ENCODE measurements at places on chromosomes 16 and 17. TPM values are rescaled to one million over a fixed set of nuclear protein-coding genes. Genes with fewer than 3 reads are reported as not detected.

MMP15 gene
- 6.0 TPM for total RNA-seq

DRC3 gene
- total RNA-seq, result 0.81 TPM

KRTAP3-1 gene
- not detected for total RNA-seq

ANKFY1 gene
- 18.8 TPM for total RNA-seq

GPRC5B gene
- total RNA-seq, result 38.5 TPM

TPSAB1 gene
- total RNA-seq, result 8.9 TPM

ATP1B2 gene
- 1.7 TPM for total RNA-seq

AOC3 gene
- 5.8 TPM for total RNA-seq

HOXB7 gene
- 1.2 TPM for total RNA-seq

PRAC1 gene
- total RNA-seq, result not detected

DNA sequence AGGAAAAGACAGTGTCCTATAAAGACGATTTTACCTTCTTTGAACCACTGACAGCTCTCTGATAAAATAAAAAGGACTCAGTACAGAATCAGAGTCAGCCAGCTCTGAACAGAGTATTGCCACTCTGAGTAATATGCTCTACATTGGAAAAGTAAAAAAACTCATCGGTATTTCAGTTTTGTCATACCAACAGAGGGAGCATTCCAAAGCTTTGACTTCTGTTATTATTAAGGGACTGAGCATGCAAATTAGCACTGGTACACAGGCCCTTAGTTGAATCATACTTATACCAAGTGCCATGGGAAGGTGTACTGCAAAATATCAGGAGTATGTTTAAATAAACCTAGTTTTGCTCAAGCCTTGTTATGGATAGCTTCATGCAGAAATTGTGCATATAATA lies 509.0 kb upstream of the KIF2B start:
- no peak for DNase-seq

DNA sequence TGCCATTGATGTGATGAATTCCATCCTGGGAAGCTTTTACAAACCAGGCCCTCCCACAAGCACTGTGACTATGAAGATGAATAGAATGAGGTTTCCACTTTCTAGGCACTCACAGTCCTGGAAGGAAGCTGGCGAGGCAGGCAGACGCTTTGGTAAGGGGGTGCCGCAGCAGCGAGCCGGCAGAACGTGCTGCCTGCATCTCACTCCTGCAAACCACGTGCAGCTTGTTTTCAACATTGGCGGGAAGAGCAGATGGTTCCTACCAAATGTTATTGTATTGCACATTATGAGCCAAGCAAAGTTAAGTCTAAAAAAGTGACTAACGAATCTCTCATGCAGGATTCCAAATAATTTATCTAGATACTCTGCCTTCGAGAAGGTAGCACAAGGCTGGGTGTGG lies 3.7 kb upstream of the DNAI2 start:
- no peak for DNase-seq

- peak; percentile 77 for DNase-seq
Measured at GRCh38 chr17:15264542-15264941, 584 bp downstream of the PMP22 start.

- DNase-seq, result peak; percentile 58
Measured at GRCh38 chr17:75240394-75241142, 20.8 kb downstream of the GGA3 start.

DNA sequence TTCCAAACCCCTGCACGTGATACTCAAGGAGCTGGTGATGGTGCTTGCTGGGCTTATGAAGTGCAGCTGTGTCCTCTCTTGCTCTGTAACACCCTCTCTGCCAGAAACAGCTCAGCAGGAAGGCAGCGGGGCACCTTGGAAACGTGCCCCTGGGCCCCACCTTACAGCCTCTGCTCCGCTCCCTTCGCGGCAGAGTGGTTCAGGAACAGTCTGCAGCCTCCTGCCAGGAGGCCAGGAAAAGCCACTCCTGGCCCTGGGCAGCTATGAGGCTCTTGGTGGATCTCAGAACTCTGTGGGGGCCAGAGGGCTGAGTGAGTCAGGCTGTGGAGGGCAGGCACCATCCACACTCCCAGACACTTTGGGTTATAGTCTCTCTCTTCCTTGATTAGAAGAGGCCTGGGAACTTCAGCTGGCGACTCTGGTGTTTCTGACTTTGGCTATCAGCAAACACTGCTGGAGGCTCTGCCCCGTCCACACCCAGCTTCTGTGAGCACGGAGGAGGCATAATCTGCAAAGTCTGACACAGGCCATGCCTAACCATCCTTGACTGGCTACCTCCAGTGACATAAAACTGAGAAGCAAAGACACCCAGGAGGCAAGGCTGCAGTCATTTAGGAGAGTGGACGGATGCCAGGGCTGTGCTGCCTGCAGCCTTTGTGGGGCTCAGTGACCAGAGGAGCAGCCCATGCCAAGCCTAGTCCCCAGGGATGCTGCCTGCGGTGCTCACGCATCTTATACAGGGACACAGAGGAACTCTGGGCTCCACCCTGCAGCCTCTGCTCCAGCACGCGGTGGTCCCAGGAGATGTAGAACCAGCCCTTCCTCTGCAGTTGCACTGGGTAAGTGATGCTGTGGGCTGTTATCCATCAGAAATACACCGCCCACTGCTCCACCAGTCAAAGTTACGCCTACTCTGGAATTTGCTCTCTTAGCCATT lies 65.3 kb downstream of the METRNL start:
- DNase-seq, result peak; percentile 77

GRCh38 chr17:15947976-15948752 lies 3.2 kb downstream of the ADORA2B start:
- DNase-seq, result no peak

- no peak for DNase-seq
Measured at GRCh38 chr16:9534759-9535158, 443.3 kb downstream of the HAPSTR1 start.

DNA sequence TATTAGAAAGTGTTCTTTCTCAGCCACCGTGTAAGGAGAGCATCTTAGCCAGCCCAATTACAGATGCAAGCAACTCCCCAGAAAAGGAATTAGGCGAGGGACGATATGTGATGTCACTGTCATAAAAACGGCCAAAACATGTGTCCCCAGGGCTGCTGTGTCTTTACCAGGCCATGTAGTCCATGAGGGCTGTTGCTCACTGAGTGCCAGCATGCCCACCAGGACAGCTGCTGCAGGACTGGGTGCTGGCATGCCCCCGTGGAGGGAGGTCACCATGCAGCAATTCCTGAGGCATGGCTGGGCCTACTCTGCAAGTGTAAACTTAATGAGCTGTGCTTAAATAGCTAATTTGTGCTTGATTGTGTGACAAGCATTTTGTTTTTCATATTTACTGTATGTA lies 156.9 kb downstream of the LGALS9B start:
- DNase-seq, result no peak

- DNase-seq, result no peak
Measured at GRCh38 chr16:30030011-30030685, 923 bp downstream of the TLCD3B start.

DNA sequence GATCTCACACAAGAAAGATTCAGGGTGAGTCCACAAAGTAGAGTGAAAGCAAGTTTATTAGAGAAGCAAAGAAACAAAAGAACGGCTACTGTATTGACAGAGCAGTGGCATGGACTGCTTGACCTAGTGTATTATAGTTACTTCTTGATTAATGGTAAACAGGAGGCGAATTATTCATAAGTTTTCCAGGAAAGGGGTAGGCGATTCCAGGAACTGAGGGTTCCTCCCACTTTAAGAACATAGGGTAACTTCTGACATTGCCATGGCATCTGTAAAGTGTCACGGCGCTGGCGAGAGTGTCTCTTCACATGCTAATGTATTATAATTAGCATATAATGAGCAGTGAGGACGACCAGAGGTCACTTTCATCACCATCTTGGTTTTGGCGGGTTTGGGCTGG lies 93.2 kb downstream of the CACNG3 start:
- DNase-seq, result no peak

DNA sequence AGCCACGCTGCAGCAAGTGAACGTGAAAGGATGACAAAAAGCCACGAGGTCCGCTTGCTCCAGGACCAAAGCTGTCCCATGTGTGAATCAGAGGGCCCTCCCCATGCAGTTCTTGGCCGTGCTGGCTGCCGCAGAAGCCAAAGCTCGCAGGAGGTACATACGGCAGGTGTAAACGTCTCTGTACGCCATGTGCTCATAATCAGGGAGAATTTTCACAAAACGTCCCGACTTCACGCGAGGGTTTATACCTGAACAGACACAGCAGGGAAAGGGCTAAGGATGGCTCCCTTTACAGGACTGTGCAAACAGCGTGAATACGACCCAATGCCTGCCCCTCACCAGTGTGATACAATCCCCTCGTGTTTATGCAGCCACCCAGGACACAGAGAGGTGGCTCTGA lies 25.3 kb downstream of the FBXO31 start:
- peak; percentile 77 for DNase-seq

- DNase-seq, result no peak
Measured at GRCh38 chr17:61130330-61130729, 269.3 kb upstream of the TBX2 start.
